ENCODE measurements at places on chromosomes 4 and X.

DNA sequence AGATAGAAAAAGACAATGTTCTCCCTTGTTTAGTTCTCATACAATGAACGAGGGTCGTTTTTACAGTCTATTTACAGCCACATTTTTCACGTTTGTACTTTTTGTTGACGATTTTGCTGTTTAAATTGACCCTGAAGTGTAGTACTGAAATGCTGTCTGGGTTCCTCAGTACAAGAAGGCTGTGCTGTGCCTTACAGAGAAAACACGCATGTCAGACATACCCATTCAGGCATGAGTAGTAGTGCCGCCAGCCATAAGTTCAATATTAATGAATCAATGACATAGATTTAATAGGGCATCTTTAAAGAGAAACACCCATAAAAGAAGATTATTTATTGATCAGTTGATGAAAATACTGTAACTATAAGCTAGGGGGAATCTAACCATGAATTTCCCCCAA, 459.8 kb upstream of the EPHA5 start:
- DNase-seq: no peak

GRCh38 chr4:18366892-18367291, 345.3 kb upstream of the LCORL start:
- DNase-seq: peak; percentile 8

- DNase-seq: no peak
Measured at GRCh38 chr4:36761607-36762006, 480.2 kb downstream of the DTHD1 start.

- DNase-seq: no peak
Measured at GRCh38 chrX:120726294-120726693, 96.4 kb upstream of the C1GALT1C1 start.

All from activated CD4-positive, alpha-beta T cell treated with anti-CD3 and anti-CD28 coated beads, Interleukin-2, Interleukin-4, amounts not matched to agents 100 ng/mL and 50 ng/mL, durations not matched to agents 16 hours and 8 hours (primary cell).